ENCODE measurements at places on chromosomes 2 and 18.

- no peak for DNase-seq
Measured at GRCh38 chr2:109663721-109664120, 49.6 kb downstream of the SOWAHC start.

GRCh38 chr18:26714739-26715138, 150.8 kb downstream of the AQP4 start:
- DNase-seq, result peak; percentile 33

GRCh38 chr2:20410556-20411277, 36.2 kb upstream of the RHOB start:
- DNase-seq, result no peak

- no peak for DNase-seq
Measured at GRCh38 chr2:233141901-233142300, 81.8 kb downstream of the INPP5D start.

GRCh38 chr2:151252646-151253045, 9.0 kb downstream of the RBM43 start:
- no peak for DNase-seq

- DNase-seq, result no peak
Measured at GRCh38 chr2:186889101-186889879, 40.3 kb upstream of the ZSWIM2 start.

GRCh38 chr18:28281400-28281799, 104.5 kb upstream of the CDH2 start:
- DNase-seq, result no peak

GRCh38 chr18:48780913-48781162, 169.9 kb downstream of the SMAD7 start:
- no peak for DNase-seq

DNA sequence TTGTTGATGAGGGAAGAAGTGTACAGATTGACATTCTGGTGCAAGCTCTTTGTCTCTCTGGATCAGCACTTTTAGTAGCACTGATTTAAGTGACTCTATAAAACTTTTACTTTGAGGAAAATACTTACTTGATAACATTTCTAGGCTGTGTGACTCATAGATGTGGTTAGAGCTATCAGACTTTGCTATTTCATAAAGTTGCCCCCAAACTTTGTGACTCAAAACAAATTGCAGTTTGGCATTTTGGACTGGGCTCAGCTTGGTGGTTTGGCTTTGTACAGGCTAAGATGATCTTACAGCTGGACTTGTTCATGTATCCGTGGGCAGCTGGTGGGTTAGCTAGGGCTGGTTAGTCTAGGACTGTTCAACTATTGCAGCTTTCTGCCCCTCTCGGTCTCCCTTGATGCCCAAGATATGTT, 42.1 kb upstream of the GLS start:
- peak; percentile 45 for DNase-seq

DNA sequence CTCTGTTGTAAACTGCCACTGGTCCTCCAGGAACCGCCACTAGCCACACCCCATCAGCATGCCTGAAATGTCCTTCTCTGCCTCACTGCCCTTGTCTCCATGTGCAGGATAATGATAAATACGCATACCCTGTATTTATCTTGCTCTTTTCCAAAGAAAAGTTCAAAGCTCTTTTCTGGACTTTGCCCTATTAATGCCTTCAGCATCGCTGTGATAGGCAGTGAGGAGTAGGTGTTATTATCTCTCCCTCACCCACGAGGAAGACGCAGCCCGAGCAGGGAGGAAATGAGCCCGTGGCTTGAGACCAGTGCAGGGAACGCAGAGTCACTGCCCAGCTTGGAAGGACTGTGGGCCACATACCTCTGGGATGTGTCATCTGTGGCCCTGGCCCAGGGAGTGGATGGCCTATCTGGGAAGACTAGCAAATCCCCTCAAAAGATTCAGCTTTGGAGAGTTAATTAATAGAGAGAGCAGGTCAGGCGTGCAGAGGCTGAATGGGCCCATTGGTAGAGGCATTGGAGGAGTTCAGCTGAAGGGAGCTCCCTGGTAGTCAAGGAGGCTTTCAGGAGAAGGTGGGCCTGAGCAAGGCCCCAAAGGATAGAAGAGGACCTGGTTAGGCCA, 39.5 kb upstream of the MCFD2 start:
- no peak for DNase-seq

GRCh38 chr2:88195246-88195645, 25.1 kb downstream of the THNSL2 start:
- no peak for DNase-seq

- no peak for DNase-seq
Measured at GRCh38 chr2:11708106-11708505, 38.1 kb upstream of the NTSR2 start.

- no peak for DNase-seq
Measured at GRCh38 chr2:40380721-40381120, 71.2 kb downstream of the SLC8A1 start.

DNA sequence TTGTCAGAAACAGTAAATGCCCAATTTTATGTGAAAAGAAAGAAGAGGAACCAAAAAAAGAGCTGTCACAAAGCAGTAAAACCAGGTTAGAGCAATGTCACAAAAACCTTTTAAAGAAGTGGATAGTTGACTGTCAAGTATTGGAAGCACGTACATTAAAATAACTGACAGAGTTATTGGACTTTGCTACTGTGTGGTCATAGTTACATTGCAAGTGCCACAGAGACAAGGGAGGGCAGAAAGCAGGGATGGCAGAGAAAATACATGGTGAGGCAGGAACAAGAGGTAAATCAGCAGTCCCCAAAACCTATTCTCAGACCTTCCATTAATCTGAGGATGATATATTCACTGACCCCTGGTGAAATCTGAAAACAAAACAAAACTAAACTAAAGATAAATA, 116.3 kb downstream of the LRP1B start:
- no peak for DNase-seq

- no peak for DNase-seq
Measured at GRCh38 chr2:240757086-240757614, 62.9 kb downstream of the KIF1A start.

DNA sequence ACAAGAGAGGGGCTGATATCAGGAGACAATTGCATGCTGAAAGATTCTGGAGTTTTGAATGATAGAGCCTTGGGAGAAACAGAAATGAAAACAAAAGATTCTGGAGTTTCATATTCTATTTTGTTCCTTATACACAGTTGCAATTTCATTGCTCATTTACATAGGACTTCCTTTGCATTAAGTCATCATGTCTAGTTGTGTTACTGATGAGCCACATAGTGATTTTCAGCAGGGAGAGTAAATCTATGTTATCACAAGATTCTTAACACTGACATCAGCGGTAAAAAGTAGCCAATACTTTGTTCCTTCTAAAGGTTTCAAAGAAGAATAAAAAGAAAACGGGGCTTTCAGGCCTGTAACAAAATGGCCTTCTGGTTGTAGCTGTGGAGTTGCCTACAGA, 7.1 kb downstream of the ADAM17 start:
- peak; percentile 48 for DNase-seq

GRCh38 chr2:8684540-8684877, 2.7 kb downstream of the ID2 start:
- peak; percentile 72 for DNase-seq

- peak; percentile 55 for DNase-seq
Measured at GRCh38 chr2:10303694-10304378, 1.1 kb downstream of the HPCAL1 start.

GRCh38 chr2:172449911-172450550, 22.6 kb downstream of the ITGA6 start:
- no peak for DNase-seq

DNA sequence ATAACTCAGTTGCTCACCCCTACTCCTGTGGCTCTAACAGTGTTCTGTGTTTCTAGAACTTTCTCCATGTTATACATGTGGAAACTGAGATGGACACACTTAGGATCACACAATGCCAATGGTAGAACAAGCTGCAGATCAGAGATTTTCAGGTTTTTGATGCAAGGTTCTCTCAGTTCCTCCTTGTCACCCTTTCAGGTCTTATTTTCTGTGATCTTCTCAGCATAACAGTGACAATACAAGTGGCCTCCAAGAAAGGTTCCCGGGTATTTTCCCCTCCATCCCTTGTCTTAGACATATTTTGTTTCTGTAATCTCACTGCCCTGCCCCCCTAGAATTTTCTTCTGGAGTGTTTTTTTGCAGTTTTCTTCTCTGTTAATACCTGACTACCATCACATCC, 6.2 kb upstream of the MGAT5 start:
- DNase-seq, result no peak

GRCh38 chr2:133836691-133837345, 268.6 kb upstream of the NCKAP5 start:
- DNase-seq, result no peak

DNA sequence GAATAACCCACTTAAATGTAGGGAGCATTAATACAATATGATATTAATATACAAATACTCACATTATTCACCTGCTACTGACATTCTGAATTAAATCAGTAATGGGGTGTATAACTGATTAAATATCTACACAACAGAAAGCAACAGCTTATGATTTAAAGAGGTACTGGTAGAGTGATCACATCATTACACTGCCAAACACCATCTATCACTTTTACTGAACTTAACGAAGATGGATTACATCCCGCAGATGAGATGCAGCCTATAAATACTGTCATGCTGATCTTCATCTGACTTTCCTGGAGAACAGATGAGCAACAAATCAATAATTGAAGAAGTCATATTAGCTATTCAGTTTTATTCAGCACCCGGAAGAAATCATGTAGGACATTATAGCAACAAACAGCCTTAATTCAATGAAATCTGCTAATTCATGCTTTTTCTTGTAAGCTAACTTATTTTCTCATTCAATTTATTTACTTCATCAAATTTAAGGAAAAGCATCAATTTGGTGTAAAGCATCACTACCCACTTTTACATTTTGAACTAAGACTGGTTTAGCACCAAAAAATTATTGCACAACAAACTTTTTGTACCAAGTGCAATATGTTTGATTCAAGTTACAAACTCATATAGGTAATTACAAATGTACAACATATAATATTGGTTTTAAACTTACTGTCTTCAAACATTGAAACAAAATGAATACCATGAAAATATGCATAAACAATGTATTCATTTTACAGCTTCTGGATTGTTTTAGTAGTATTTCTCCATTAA, 1509.0 kb downstream of the LRP1B start:
- no peak for DNase-seq

DNA sequence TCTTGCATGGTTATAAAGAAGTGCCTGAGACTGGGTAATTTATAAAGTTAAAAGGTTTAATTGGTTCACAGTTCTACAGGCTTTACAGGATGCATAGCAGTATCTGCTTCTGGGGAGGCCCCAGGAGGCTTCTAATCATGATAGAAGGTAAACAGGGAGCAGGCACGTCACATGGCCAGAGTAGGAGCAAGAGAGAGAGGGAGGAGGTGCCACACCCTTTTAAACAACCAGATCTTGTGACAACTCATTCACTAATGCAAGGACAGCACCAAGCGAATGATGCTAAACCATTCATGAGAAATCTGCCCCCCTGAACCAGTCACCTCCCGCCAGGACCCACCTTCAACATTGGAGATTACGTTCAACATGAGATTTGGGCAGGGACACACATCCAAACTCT, 141.1 kb downstream of the EN1 start:
- no peak for DNase-seq

DNA sequence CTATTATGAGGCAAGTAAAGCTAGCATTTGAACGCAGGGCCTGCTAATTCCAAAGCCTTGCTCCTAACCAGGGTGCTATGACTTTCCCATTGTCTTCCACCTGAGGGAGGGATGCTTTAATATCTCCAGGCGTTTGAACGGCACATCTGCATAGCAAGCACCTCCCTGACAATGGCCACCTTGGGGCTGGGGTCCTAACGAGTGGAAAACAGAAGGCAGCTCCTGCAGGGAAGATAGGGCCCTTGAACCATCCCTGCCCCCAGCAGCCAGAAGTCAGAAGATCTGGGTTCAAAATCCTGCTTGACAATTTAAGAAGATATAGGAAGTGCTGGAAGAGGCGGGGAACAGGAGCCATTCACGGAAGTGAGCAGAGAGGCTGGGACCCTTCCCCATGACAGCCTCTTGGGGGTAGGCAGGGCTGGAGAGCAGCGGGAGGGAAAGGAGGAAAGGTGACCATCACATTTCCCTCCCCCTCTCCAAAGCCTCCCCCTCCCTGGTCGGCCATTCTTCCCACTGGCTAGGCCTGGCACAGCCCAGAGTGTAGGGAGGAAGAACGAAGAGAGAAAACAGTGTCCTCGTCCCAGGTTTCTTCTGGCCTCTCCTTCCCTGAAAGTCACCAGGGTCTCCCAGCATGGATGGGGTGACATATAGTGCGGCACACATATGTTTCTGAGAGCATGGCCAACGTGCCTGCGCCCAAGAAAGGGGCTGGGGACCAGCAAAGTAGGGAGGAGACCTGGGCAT, 73.5 kb downstream of the EMX1 start:
- no peak for DNase-seq

GRCh38 chr2:66675591-66675990, 240.7 kb downstream of the MEIS1 start:
- no peak for DNase-seq

GRCh38 chr2:155679647-155680046, 652.9 kb downstream of the NR4A2 start:
- no peak for DNase-seq

DNA sequence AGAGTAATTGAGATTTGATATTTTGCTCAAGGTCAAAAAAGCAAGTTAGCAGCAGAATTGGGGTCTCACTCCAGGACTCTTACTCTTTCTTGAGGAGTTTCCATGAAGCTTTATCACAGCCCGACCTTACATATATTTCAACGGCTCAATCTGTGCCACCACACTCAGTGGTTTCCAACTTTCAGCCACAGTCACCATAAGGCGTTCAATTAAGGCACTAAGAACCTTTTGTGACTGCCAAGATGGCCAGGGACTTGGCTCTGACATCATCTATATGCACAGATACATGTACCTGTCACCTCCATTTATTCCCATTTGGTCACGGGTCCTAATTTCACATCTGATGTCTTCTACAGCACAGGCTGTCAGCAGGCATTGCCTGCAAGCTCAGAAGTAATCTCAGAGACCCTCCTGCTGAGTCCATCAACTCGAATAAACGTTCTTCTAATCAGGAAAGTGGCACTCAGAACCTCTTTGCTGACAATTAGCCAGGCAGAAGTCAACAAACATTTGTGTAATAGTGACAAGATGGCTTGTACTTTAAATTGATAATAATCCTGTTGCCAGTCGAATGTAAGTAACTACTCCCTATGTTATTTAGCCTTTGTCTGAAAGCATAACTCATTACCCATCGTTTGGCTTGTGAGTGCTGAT, 16.1 kb downstream of the DYTN start:
- DNase-seq, result no peak

DNA sequence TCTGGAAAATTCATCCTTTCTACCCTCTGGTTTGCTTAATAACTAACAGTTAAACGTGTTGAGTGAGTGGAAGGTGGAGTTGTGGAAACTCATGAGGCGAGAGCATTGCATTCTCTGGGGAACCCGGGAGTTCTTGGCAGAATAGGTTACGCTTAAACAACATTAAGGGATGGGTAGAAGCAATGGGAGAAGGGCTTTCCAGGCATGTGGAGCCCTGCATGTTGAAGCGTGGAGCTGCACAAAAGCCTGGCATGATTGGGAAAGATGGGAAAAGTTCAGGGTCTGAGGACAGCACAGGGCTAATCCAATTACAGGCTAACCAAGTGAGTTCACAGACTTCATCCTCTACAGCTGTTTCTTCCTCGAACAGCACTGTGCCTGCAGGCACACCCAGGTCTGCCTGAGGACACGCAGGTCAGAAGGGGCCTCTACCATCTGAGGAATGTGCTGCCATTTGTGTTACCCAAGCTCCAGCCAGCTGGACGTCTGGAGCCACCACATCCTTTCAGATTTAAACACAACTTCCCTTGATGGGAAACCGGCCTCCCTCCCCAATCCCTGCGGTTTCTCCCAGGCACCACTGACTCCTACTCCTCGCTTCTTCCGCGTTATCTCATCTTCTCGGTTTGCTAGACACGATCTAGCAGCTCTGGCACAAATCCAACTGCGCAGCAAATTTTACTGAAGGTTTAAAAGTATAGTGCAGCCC, 164.2 kb downstream of the ANTXR1 start:
- no peak for DNase-seq

- DNase-seq, result no peak
Measured at GRCh38 chr2:177673602-177674595, 281.3 kb downstream of the AGPS start.

Data from activated CD4-positive, alpha-beta T cell treated with anti-CD3 and anti-CD28 coated beads, Interleukin-2, Interleukin-6, amounts not matched to agents 100 ng/mL and 50 ng/mL, durations not matched to agents 16 hours and 8 hours (primary cell).